ENCODE measurements at places on chromosomes 3 and 15.

- no peak for DNase-seq
Measured at GRCh38 chr3:43489930-43490329, 131.9 kb downstream of the ANO10 start.

DNA sequence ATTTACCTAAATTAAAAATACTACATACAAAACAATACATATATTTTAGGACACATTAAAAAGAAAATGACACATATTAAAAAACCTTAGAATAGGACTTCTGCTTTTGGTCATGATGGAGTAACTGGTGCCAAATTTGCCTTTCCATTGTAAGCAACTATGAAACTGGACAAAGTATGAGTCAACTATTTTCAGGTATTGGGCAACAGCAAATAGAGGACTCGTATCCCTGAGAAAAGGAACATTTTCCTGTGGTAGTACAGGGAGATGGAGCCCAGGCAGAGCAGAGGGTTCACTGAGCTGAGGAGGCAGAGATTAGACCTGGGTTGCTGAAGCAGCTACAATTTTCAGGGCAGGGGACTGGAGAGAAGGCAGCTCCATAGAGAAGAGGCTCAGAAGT lies 14.7 kb downstream of the CCR1 start:
- no peak for DNase-seq

DNA sequence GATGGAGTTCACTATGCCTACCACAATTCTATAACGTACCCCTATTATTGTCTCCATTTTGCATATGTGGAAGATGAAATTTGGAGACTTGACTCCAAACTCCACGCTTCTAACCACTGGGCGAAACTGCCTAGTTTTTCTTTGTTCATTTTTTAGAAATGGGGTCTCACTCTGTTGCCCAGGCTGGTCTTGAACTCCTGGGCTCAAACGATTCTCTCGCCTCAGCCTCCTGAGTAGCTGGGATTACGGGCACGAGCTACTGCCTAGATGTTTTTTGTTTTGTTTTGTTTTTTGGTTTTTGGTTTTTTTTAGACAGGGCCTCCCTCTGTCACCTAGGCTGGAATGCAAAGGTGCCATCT lies 584 bp upstream of the RPL32 start:
- DNase-seq, result no peak

DNA sequence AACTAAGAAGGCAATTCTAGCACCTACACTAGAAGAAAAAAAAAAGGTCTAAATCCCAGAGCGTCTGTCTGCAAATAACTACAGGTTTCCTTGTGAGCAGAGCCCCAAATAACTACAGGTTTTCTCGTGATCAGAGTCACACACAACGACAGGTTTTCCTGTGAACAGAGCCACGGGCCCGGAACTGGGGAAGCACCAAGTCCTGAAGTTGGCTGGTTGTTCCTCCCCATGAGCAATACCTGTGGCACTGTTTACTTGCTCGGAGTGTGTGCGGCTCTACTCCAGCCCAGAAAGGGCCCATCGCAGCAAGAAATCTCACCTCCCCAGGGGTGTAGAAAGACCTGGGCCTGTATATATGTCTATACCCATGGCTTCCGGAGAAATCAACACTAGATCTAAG lies 644 bp upstream of the MASP1 start:
- peak; percentile 43 for DNase-seq

GRCh38 chr3:117695321-117695720 lies 985.7 kb downstream of the TUSC7 start:
- DNase-seq, result peak; percentile 39

DNA sequence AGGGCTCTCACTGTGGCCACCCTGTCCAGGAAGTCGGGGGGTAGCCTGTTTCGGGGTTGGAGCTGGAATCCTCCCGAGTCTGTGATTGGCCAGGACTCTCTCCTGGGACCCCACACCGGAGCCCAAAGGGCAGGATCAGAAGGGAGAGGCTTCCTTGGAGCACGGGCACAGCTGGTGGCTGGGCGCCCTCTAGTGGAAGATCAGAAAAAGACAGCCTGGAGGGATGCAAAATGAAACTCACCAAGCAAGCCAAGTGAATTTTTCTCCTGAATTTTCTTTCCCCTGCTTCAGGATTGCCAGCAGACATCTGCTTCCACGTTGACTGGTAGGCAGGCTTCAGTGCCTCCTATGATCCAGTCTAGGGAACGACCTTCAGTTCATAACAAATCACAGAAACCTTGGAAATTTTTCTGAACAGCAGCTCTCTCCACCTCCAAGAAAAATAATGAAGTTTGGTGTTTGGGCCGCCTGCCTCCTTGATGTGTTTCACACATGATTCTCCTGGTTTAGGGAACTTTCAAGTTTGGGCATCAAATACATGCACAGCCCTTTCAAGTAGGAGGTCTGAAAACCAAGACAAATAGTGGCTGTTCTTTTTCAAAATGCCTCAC lies 224.6 kb downstream of the VPS13C start:
- peak; percentile 65 for DNase-seq

DNA sequence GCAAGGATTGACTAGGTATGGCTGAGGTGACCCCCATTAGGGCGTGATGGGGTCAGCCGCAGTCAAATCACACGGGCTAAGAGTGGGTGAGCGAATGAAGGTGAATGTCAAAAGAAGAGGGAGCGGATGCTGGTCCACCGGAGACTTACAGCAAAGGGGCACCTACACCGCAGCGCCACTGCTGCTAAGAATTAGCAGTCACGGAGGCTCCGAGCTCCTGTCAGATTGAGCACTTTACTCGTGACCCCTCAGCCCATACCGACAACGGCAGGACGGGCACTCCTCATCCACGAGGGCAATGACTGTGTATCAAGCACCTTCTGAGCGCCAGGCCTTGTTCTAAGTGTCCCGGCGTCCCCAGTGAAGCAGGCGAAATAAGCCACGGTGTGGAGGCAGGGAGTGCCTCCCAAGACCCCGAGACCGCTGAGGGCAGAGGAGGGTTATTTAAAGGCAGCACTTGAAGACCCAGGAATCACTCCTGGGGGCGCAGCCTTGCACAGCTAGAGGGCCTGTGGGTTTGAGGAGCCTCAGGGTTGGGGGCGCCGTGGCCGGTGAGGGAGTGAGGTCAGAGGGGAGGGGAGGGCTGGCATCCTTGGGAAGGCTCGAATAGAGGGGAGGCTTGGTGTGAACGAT lies 61.6 kb upstream of the GATA2 start:
- no peak for DNase-seq

DNA sequence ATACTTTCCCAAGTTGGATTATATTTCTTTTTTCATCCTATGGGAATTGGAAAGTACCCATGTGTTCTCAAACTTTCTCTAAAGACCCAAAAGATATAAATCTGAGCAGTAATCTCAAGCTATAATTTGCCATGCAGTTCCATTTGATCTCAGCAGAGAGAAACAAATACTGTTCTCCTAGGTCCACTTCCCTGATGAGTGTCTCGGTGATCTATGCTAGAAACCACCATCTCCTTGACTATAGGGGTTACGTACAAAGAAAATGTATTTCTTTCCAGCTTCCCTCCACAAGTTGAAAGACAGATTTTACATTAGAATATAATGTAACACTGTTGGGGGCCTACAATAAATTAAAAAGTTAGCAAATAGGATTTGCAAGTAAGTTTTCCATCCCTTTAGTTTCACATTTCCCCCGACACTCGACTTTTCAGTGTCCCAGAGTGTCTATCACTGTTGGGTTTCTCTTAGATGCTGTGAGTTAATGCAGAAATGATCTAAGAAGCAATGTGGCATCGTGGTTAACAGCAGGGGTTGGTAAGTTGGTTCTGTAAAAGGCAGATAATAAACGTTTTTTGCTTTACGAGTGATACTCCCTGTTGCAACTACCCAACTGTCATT lies 465.1 kb upstream of the CFAP20DC start:
- DNase-seq, result no peak

DNA sequence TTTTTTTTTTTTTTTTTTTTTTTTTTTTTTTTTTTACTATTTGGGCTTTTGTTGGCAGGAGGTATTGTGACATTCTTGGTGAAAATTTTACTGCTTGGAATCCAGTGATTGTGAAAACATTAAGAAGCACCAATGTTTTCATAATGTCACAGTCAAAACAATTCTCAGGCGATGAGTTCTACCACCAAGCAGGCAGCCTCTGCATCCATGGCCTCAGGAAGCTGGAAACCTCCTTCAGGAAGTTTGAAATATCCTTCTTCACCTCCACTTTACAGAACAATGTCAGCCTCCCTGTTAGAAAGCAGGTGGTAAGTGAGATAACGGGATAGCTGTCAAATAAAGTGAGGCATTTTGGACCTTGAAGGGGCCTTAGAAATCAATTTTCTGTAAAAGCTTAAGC lies 98.3 kb downstream of the MEX3B start:
- DNase-seq, result peak; percentile 93

DNA sequence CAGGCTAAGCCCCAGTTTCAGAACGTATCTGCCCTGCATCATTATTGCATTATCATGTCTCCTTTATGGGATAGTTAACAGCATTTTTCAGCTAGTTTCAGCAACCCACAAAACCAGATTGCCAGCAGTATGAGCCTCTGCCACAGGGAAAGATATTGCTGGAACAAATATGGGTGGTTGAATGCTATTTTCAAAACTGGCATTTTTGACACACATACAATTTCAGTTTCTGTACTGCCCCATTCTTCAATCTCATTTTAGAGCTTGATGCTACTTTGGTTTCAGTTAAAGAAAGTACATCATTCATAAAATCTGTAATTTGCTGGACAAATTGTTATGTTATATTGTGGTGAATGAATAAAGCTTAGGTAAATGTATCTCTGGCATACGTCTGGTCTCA lies 1037.5 kb downstream of the NAALADL2 start:
- DNase-seq, result peak; percentile 19

- DNase-seq, result no peak
Measured at GRCh38 chr3:18425641-18426257, 610 bp upstream of the SATB1 start.

DNA sequence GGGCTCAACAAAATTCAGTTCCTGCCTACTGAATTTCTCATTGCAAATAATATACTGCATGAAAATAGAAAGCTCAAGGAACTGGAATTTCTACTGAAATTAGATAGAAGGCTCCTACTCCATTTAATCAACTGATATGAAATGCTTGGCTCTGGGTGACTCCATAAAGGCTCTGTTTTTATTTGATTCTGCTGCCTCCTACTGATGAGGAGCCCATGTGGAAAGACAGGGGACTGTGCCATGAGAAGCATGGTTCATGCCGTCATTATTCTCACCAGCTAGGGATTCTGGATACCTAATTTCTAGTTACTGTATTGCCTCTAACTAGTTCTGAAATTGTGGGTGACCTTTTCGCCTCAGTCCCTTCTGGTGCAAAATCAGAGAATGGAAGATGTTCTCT lies 366.2 kb upstream of the DPH6 start:
- DNase-seq, result peak; percentile 15

GRCh38 chr15:70376929-70377691 lies 279.4 kb upstream of the TLE3 start:
- peak; percentile 48 for DNase-seq

DNA sequence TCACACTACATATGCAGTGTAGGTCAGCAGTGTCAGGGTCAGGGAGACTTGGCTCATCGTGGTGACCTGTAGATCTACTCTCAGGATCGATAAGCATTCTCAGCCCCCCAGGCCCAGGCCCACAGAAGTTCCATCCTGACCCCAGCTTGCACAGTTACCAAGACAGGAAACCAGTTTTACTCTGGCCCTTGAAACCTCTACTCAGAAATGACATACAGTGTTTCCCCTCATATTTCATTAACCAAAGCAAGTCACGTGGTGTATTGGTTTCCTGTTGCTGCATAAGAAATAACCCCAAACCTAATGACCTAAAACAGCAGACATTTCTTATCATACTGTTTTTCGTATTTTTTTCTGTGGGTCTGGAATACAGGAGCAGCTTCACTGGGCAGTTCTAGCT lies 242.2 kb downstream of the SLCO3A1 start:
- no peak for DNase-seq

- DNase-seq, result no peak
Measured at GRCh38 chr3:58216496-58217195, 5.9 kb upstream of the DNASE1L3 start.

- DNase-seq, result no peak
Measured at GRCh38 chr3:158492685-158493084, 78.3 kb upstream of the MLF1 start.

DNA sequence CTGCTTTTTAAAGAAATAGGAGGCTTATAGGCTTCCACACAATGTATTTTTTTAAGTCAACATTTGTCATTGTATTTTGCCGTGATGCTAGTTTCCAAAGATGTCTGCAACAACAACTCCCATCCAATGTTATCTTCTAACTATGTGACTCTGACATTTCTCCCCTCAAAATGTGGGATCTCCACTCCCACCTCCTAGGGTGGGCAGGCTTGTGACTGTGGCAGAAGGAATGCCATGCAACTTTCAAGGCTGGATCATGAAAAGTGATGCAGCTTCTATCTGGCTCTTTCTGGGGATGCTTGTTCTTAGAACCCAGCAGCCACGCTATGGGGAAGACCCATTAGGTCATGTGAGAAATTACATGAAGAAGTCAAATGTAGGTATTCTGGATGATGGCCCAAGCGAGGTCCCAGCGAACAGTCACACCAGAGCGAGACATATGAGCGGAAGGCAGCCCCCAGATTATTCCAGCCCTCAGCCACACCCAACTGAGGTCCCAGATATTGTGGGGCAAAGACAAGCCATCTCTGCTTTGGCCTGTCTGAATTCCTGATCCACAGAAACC lies 124.3 kb downstream of the BDH1 start:
- peak; percentile 52 for DNase-seq

DNA sequence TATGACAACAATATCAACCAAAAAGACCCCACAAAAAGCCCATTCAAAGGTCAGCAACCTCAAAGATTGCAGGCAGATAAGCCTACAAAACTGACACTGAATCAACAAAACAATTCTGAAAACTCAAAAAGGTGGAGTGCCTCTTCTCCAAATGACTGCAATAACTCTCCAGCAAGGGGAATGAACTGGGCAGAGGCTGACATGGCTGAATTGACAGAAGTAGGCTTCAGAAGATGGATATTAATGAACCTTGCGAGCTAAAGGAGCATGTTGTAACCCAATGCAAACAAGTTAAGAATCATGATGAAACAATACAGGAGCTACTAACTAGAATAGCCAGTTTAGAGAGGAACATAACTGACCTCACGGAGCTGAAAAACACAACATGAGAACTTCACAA lies 20.4 kb upstream of the SLC25A38 start:
- no peak for DNase-seq

- peak; percentile 78 for DNase-seq
Measured at GRCh38 chr3:42078677-42079076, 12.5 kb upstream of the TRAK1 start.

GRCh38 chr15:91965501-91966193 lies 112.1 kb downstream of the SLCO3A1 start:
- peak; percentile 66 for DNase-seq
